Stimulated activated CD8-positive, alpha-beta memory T cell treated with anti-CD3 and anti-CD28 coated beads, Interleukin-4, amount 100 ng/mL, for 4 hours (primary cell): ENCODE measurements at places on chromosomes 2 and 18.

DNA sequence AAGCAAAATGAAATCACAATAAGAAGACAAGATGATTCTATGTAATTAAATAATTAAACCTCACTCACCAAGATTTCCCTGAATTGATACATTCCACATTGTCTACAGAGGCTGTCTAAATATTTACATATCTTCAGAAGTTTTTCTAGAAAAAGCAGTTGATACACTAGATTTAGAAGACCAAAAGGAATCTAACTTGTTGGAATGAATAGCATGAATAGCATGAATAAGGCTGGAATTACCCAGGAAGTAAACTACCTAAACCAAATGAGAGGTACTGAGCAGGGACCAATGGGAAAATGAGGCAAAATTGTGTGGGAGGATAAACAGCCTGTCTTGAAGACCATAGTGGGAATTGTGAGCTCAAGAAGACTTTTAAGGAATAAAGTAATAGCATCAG lies 479.7 kb downstream of the TXNL1 start:
- no peak for DNase-seq

DNA sequence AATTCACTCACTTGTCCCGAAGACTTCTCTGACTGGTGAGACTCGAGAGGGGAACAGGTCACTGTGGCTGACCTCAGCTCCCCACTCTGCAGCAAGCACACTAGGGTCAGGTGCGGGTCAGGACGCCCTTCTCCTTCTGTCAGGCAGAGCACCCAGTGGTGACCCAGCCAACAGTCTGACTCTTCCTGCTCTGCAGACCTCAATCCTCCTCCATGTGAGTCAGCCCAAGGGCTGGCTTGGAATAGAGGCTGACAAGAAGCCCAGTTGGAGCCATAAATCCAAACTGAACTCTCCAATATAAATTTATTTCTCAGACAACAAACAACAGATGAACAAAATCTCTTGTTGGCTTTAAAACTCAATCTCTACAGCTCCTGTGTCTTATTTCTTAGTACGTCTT lies 253.1 kb downstream of the SH3BP4 start:
- DNase-seq = no peak

DNA sequence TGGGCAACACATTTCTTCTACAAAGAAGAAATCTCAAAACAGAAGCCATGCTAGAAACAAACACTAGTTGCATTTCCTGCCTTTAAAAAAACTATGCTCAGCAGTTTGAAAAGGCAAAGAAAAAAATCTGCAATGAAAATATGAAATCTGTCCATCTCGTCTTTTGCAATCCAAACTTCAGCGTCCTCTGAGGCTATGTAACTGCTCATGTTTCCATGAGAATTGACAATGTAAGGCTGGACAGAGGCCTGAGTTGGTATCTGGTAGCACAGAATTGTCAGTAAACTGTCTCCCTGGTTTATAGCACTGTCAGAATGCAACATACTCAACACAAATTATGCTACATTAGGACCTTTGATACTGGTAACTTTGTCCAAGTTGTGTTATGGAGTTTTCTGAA lies 429.9 kb downstream of the ARHGAP15 start:
- no peak for DNase-seq

- no peak for DNase-seq
Observed at GRCh38 chr2:169386722-169387121, 24.4 kb upstream of the LRP2 start.

DNA sequence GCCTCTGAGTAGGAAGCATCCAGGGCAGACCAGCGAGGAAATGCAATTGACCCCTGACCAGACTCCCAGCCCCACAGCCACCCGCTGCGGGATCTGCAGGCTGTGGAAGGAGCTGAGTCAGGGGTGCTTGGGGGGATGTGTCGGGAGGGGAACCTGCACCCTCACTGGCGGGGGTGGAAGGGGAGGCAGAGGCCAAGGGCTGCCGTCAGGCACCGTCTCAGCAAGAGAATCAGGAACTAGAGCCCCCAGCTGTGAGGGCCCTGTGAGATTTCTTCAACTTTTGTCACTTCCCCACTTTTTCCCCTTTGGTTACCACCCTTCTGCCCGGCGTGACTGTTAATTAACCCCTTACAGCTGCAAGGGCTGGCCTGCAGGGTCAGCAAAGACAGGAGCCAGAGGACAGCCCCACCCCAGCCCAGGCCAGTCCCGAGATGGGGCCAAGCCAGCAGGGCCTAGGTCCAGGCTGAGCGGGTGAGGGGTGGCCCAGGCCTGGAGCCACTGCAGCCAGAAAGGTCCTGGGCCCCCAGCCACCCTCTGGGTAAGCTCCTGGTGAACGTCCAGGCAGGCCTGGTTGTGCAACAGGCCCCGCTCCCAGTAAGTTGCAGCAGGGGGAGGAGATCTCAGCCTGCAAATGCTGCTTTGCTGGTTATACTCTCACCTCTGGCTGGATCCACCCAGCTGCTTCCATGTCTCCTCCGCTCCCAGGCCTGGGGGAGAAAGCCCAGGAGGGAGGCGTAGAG lies 147.0 kb upstream of the ID2 start:
- no peak for DNase-seq

DNA sequence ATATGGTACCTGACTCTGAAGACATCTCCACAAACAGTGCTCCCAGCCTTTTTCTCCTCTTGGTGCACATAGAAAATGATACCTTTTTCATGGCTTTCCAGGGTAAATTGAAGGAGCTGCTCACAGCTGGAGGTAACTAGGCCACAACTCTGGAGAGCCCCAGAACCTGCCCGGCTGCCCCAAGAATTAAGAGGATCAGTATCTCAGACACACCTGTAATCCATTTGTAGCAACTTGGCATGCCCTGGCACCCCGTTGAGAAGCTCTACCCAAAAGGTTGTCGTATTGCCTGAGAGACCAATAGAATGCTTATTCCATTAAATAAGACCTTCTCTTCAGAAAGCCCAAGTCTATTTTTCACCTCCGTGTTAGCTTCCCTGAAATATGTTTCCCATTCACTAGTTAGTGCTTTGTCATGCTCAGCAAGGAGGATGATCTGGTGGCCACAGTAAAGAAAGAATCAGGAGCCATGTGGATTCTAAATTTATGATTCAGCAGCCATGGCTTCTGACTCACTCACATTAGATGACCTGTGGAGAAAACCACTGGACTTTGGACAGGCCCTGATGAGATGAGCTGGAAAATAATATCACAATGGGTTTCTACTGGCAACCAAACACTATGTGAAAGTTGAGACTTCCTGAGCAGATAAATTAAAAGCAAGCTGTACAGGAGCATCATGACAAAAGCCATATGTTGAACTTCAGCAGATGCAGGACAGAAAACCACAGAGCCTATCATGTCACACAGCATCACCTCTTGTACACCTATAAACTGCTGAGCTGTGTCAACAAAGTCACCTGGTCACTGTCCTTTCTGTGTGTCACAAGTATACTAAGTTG lies 253.3 kb upstream of the OSR1 start:
- no peak for DNase-seq

DNA sequence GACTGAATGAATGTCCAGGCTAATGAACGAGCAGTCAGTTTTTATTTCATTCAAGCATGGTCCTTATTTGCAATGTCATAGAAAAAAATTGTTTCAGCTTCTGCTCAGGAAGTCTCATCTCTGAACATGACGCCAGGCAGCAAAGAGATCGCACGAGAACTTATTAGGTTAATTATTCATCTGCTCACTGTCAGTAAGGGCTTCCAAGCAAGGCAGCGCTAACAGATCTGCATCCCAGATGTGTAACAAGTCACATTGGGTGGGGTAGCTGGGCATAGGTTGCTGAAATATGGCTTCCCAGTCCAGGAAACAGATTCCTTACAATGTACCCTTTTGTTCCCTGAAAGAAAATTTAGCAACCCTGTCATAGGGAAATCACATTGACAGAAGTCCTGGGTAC lies 63.5 kb downstream of the ANKRD44 start:
- DNase-seq = no peak
